ENCODE measurements at places on chromosomes 5 and 9. TPM values are rescaled to one million over a fixed set of nuclear protein-coding genes. Genes with fewer than 3 reads are reported as not detected.

DNA sequence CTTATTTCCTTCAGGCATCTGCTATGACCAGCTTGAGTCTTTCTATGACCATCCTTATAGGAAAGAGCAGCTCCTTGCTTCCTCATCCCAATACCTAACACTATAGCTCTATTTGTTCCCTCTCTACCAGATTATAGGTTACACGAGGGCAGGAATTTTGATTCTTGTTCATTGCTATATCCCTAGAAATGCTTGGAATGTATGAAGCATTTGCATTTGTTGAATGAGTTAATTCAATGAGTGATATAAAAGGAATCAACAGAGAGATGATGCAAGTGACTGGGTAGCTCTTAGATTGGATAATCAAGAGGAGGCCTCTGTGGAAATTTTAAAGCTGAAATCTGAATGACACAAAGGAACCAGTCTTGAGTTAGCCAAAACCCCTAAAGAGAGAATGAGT, 13.9 kb downstream of the ZCCHC9 start:
- no peak for DNase-seq

- no peak for DNase-seq
Observed at GRCh38 chr9:132588501-132589147, 6.2 kb downstream of the BARHL1 start.

- no peak for DNase-seq
Observed at GRCh38 chr9:33318225-33318624, 27.9 kb downstream of the NFX1 start.

DNA sequence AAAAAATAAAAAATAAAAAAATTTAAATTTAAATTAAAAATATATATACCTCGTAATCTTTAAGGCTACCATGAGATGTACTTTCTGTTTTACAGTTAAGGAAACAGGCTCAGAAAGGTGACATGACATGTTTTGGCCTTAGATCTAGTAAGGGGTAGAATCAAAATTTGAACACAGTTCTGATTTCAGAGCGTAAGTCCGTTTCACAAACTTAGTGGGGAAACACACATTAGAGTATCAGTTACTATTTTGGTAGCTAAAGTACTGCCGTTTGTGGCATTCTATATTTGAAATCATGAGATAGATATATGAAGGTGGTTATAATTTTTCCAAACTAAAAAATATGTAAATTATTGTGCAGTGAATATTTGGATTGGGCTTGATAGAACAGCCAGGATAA, 186.2 kb downstream of the DENND1A start:
- no peak for DNase-seq

Gene PTGDS
- 42.1 TPM for polyA plus RNA-seq

Gene DENND1A
- polyA plus RNA-seq, result 21.9 TPM

Gene GARIN3
- polyA plus RNA-seq, result not detected
